Vagina (tissue), 2 donors: ENCODE measurements at places on chromosomes 5 and 9.

DNA sequence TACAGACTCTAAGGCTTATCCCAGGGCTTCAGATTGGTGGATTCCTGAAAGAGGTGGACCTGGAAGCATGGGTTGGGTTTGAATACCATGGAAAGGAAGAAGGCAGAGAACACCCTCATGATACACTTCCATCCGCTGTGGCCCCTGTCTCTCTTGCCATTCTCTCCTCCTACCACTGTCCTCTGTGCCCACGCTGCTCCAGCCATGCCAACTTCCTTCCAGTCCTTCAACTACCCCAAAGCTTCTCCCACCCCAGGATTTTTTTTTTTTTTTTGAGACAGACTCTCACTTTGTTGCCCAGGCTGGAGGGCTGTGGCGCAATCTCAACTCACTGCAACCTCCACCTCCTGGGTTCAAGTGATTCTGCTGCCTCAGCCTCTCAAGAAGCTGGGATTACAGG lies 1.7 kb upstream of the SPARC start:
- no peak for DNase-seq

- no peak for DNase-seq
These were observed 77.5 kb upstream of the IFNE start for GRCh38 chr9:21559402-21560280.

GRCh38 chr5:125412561-125413495 lies 666.4 kb upstream of the ZNF608 start:
- DNase-seq, result no peak

DNA sequence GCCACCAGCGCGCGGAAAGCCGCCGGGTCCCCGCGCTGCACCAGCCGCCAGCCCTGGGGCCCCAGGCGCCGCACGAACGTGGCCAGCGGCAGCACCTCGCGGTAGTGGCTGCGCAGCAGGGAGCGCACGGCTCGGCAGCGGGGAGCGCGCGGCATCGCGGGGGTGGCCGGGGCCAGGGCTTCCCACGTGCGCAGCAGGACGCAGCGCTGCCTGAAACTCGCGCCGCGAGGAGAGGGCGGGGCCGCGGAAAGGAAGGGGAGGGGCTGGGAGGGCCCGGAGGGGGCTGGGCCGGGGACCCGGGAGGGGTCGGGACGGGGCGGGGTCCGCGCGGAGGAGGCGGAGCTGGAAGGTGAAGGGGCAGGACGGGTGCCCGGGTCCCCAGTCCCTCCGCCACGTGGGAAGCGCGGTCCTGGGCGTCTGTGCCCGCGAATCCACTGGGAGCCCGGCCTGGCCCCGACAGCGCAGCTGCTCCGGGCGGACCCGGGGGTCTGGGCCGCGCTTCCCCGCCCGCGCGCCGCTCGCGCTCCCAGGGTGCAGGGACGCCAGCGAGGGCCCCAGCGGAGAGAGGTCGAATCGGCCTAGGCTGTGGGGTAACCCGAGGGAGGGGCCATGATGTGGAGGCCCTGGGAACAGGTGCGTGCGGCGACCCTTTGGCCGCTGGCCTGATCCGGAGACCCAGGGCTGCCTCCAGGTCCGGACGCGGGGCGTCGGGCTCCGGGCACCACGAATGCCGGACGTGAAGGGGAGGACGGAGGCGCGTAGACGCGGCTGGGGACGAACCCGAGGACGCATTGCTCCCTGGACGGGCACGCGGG lies at the start of gene TERT:
TSS of gene TERT (minus strand) at position 234 of the 815 bp plus-strand sequence. CDS start at position 155, 79 bp downstream.
- no peak for DNase-seq

- DNase-seq, result no peak
These were observed 102.0 kb downstream of the MVB12B start for GRCh38 chr9:126428534-126429175.

GRCh38 chr9:125418404-125418803 lies 156.8 kb downstream of the GAPVD1 start:
- no peak for DNase-seq

- DNase-seq, result no peak
These were observed 6.2 kb upstream of the OLFM1 start for GRCh38 chr9:135081264-135081660.

- DNase-seq, result peak; percentile 42
These were observed 9.3 kb upstream of the CCL21 start for GRCh38 chr9:34719021-34719768.

GRCh38 chr5:134964359-134965270 lies 3.1 kb upstream of the CATSPER3 start:
- DNase-seq, result no peak

DNA sequence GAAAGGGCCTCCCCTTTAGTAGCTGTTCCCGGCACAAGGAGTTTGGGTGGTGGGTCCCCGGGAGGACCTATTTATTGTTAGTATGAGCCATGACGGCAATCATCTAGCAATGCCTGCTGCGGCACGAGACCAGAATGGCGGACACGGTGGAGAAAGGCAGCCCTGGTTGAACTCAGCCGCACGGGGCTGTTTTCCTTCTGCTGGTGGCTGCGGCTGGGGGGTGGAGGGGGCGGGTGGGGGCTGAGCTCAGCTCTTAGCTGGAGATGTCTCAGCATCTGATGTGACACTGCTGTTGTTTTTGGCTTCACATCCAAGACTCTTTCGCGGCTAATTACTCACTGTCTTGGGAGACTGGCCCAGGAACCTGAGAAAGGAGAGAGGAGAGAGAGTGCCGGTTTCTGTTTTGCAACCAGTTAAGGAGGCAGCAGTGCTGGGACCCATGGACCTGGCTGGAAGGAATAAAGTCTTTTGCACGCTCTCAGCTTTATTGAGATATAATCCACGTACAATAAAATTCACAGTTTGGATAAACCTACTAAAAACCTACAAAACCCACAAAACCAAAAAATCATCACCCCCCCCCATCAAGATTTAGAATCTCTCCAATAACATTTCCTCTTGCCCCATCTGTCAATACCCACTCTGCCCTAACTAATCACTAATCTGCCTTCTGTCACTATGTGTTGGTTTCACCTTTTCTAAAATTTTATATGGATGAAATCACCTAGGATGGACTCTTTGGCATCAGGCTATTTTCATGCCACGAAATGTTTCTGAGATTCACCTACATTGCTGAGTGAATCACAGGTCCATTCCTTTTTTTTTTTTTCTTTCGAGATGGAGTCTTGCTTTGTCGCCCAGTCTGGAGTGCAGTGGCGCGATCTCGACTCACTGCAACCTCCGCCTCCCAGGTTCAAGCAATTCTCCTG lies 81.8 kb upstream of the NEURL1B start:
- DNase-seq, result no peak

DNA sequence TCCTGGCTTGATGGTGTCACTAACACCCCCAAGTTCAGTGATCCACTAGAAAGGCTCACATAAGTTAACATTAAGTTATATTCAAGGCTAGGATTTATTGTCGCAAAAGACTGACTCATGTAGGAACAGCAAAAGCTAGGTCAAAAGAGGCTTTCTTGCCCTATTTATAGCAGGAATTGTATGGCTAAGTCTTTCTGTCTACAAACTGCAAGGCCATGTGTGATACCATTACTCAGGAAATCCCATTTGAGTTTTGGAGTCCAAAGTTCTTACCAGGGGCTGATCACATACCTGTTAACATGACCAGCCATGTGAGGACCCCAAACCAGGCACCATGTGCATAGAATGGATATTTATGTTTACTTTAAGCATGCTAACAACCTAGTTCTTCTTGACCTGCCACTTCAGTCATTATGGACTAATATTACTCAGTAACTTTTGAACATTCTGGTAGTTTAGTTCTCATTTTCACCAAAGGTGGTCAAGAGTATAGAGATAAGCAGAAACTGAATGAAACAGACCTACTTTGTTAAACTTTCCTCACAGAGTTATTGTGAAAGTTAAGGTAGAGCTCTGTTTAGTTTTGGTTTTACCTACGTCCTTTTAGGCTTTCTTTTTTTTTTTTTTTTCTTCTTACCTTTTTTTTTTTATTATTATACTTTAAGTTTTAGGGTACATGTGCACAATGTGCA lies 281.1 kb downstream of the FER start:
- DNase-seq, result no peak

DNA sequence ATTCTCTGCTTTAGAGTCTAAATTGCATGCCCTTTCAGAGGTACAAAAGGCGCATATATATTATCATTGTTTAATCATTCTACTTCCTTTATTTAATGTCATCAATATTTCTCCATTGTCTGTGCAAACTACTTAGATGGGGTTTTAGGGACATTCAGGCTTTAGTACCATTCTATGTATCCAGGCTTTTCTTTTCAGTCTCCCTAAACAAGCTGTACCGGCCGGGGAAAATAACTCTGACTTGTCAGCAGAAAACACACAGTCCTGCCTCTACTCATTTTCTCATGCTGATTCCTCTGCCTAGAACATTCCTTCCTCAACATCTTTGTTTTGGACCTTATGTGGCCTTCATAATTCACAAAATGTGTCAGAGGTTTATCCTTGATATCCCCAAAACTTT lies 392.1 kb upstream of the DAB2 start:
- DNase-seq, result no peak

GRCh38 chr5:133051061-133051541 lies 712 bp upstream of the HSPA4 start:
- DNase-seq, result no peak

- no peak for DNase-seq
These were observed 1925.3 kb upstream of the ACO1 start for GRCh38 chr9:30459156-30459555.

- no peak for DNase-seq
These were observed 28.7 kb downstream of the PNPLA7 start for GRCh38 chr9:137521405-137521985.

DNA sequence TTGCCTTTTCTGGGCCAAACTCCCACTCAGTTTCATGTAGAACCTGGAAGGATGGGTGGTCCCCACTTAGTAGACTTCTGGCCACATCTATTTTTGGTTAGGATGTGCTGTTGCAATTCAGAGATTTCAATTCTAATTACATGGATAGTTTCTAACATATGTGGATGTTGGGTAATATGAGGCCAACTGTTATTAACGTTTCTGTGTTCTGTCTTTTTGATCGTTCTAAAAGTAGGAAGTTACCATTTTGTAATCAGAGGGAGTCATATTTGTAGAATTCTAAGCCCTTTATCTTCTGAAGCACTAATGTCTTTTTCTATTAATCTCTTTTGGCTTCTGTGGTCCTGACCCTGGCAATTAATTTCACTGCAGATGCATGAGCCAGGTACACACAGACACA lies 141.6 kb upstream of the SPEF2 start:
- DNase-seq, result no peak

DNA sequence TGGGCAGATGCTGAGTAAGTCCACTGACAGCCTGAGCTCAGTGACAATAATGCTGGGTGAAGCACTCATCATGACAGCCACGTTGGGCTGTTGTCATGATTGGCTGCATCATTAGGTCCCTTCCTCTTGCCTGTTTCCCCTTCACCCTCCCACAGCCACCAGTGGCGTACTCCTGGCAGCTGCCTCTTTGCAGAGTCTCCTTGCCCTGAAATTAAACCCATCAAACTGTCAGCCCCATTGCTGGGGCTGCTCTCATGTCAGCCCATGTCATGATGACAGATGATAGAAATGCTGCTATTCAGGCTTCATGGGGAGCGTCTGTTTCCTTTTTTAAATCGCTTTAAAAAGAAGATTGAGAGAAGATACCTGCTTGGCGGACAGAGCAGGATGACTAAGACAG lies 327.4 kb downstream of the AGTPBP1 start:
- no peak for DNase-seq

DNA sequence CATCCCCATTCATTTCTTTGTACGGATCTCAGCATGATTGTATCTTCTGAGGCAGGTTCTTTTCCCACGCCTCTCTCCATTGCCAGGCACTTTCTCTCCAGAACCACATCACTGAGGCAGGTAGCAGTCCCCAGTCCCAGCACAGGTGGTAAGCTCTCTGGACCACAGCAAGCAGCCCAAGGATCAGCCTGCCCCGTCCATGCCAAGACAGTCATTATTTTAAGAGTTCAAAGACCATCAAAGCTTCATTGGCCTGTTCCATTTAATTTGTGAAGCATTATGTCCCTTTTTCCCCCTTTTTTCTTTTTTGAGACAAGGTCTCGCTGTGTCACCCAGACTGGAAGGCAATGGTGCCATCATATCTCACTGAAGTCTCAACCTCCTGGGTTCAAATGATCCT lies 171.7 kb downstream of the AUH start:
- DNase-seq, result no peak

DNA sequence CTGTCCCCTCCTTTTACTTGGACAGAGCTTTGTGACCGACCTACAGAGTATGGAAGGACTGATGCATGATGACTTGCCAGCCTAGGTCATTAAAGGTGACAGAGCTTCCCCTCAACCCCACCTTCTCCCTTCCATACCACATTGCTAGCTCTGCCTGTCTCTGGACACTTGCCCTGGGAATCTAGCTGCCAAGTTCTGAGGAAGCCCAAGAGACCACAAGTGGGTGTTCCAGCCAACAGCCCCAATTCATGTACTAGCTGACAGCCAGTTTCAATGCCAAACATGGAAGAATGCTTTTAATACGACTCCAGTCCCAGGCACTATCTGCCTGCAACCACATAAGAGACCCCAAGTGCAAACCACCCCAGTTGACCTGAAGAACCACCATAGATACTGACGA lies 477.1 kb downstream of the SPOCK1 start:
- DNase-seq, result no peak

DNA sequence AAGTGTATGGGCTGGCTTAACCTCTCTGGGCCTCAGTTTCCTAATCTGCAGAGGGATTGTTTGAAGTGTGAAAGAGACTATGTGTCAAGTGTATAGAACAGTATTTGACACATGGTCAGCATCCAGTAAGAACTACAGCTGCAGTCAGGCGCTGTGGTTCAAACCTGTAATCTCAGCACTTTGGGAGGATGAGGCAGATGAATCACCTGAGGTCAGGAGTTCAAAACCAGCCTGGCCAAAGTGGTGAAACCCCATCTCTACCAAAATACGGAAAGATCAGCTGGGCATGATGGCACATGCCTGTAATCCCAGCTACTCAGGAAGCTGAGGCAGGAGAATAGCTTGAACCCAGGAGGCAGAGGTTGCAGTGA lies 31.9 kb upstream of the STING1 start:
- DNase-seq, result no peak

DNA sequence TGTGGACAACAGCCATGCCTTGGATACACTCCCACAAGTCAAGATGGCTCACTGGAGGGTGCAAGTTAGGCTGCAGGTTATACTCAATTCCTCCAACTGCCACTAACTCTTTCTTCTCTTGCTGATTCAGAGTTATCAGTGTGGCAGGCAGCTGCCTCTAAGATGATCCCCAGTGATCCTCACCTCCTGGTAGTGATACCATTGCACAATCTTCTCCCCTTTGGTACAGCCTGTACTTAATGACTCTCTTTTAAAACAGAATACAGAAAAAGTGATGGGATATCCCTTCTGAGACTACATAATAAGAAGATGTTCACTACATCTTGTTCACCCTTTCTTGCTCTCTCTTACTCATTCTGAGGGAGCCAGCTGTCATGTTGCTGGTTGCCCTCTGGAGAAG lies 323.1 kb downstream of the RAB3C start:
- no peak for DNase-seq

DNA sequence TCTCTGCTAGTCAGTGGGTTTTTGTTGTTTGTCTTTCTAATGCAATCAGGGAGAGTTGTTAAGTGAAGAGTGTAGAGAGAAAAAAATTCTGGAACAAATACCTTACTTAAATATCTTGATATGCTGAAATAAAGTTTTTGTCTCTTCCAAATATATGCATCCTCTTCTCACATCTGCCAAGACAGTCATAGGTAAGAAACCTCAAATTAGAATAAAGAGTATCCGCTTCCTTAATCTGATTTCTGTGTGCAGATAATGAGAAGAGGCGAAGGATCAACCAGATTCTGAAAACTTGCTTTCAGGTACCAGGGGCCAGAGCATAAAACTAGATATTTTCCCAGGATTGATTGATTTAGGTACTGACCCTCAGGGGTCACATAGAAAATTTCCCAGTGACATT lies 11.3 kb upstream of the IL6ST start:
- no peak for DNase-seq

GRCh38 chr9:6579613-6580012 lies 65.9 kb downstream of the GLDC start:
- DNase-seq, result no peak
